ENCODE measurements at places on chromosomes 3 and 15. TPM values are rescaled to one million over a fixed set of nuclear protein-coding genes. Genes with fewer than 3 reads are reported as not detected.

DNA sequence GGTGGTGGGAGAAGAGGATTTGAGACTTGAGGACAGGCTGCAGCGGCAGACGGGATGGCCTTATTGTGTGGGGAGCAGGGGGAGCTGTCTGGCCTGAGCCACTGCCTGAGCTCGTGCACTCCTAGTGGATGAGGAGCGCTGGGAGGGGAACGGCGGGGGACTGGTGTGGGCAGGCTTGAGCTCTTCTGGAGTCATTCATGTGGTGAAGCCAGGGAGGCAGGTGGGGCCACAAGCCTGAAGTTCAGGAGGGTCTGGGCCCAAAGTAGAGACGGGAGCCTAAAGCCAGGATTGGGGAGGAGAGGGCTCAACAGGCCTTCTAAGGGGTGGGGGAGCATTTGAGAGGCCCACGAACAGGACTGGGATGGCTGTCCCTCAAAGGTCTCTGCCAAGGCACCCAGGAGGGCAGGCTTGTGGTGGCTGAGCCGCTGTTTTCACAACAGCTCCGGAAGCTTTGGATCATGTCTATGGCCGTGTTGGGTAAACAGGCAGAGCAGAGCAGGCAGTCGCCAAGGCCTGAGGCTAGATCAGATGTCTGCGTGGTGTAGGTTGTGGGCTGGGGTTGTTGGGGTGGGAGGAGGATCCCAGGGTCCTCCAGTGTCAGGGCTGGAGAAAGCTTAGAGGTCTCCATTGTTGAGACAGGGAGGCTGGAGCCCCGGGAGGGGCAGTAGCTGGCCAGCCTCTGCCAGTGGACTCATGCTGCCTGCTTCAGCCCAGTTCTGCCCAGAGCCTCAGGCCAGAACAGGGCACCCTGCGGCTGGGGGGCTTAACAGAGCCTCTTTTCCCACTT is 8.2 kb downstream of the PRKCD start:
- no peaks in the 10 kb centered on the region for H3K36me3 ChIP-seq
- no peaks in the 10 kb centered on the region for H3K27me3 ChIP-seq
- H3K27ac ChIP-seq, result no peak overlapping the region

DNA sequence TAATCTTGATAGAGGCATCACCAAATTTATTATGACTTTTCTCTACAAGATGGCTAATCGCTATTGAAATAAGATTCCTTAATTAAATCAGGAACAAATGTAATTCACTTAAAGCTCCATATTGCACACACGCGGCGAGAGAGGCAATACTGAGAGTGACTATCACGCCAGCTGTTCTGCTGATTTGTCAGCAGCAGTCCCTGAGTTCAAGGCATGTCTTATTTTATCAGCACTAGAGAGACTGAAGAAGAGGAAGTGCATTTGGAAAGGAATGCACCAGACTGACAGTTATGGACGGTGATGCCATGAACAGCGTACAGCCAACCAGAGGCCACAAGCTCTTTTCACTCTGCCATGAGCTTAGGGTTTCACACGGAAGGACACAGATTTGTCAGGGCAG is 83.6 kb upstream of the SLCO3A1 start:
- no peak for DNase-seq
- H3K27ac ChIP-seq, result no peak overlapping the region
- H3K4me1 ChIP-seq, result no peaks in the 10 kb centered on the region
- H3K36me3 ChIP-seq, result no peaks in the 10 kb centered on the region

GRCh38 chr15:101035611-101036010 is 116.5 kb downstream of the LRRK1 start:
- H3K4me3 ChIP-seq, result no peak overlapping the region
- no peak overlapping the region for H3K27ac ChIP-seq
- no peaks in the 10 kb centered on the region for H3K36me3 ChIP-seq
- no peaks in the 10 kb centered on the region for H3K4me1 ChIP-seq
- DNase-seq, result no peak

DNA sequence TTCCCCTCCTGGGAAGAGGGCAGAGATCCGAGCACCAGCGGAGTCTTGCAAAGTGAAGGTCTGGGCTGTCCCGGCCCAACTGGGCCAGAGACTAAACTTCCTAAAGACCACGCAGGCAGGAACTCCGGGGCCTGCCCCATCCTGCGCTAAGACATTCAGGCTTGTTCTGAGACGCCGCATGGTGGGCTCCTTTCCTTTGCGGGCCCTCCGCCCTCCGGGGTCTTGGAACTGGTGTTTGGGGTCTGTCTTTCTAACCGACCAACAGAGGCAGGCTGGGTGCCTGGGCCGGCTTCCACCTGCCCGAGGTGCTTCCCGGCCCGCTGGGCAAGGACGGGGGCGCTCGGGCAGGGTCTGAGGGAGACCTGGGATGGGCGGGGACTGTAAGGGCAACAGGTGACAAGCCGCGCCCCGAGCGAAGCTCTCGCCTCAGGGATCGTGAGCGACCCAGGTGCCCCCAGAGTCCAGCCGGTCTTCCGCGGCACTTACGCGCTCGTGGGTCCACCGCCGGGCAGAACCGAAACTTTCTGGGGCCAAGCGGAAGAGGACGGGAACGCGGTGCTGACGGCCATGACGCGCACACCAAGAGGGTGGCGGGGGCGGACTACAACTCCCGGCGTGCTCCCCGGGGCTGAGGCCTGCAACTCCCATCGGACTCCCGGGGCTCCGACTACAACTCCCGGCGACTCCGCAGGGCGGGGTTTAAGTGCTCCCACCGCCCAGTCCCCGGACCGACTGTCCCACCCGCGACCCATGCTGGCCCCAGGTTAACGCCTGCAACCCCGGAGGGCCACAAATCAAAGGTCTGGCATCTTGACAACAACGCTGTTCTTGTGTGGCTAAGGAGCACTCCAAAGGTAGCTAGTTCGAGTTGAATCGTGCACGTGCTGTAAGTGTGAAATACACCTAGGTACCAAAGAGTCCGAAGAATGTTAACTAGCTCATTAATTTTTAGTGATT is at the start of gene FYCO1:
FYCO1 (minus strand) TSS at position 589 of the 957 bp plus-strand sequence. CDS start 10,914 bp downstream, outside the sequence.
- H3K4me1 ChIP-seq, result peaks cover 35% of the 10 kb centered on the region
- H3K4me3 ChIP-seq, result peak within 1 kb of the TSS; percentile 95
- no peaks in the 10 kb centered on the region for H3K36me3 ChIP-seq
- H3K27ac ChIP-seq, result peak within 1 kb of the TSS; percentile 94
- H3K27me3 ChIP-seq, result no peaks in the 10 kb centered on the region
- peak; percentile 95 for DNase-seq

The P2RY14 gene
- 2.8 TPM for total RNA-seq

- H3K4me3 ChIP-seq, result peak overlapping the region; percentile 67
- no peaks in the 10 kb centered on the region for H3K36me3 ChIP-seq
- DNase-seq, result no peak
- no peaks in the 10 kb centered on the region for H3K27me3 ChIP-seq
- H3K27ac ChIP-seq, result peak overlapping the region; percentile 11
Observed at GRCh38 chr3:101687142-101687931, 819 bp upstream of the RPL24 start.

The VGLL3 gene
- 1.5 TPM for total RNA-seq

GRCh38 chr15:58344213-58345070 is 87.3 kb upstream of the LIPC start:
- no peaks in the 10 kb centered on the region for H3K4me1 ChIP-seq
- H3K27me3 ChIP-seq, result no peaks in the 10 kb centered on the region
- no peak overlapping the region for H3K4me3 ChIP-seq
- no peak for DNase-seq

The SLC24A5 gene
- not detected for total RNA-seq

DNA sequence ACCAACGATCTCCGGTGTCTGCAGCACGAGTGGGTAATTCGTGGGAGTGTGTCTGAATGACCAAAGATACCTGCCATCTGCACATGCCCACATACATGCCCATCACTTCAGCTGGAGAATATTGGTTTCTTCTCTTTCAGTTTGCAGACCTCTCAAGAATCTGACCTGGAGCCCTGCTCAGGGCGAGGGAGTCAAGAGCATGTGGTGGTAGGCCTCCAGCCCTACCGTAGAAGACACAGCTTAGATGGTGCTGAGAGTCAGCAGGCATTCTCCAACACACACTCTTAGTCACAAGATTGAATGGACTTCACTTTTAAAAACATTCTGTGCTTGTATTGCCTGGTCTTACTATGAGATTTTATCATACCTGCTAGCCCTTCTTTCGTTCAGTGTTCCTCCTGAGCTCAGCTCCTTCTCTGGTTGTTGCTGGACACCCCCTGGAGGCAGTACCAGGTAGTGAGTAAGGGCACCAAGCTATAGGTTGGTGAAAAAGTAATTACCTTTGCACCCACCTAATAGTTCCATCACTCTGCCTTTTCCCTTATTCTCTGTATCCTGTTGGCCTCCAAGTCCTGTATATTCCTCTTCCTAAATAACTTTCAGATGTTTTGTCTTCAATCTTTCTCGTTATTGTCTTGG is 252.0 kb downstream of the CACNA2D3 start:
- H3K4me1 ChIP-seq, result no peaks in the 10 kb centered on the region
- no peak overlapping the region for H3K27ac ChIP-seq
- H3K27me3 ChIP-seq, result no peaks in the 10 kb centered on the region
- no peak overlapping the region for H3K4me3 ChIP-seq

- H3K27ac ChIP-seq, result no peak overlapping the region
- H3K4me1 ChIP-seq, result no peaks in the 10 kb centered on the region
- H3K27me3 ChIP-seq, result no peaks in the 10 kb centered on the region
- no peaks in the 10 kb centered on the region for H3K36me3 ChIP-seq
Observed at GRCh38 chr15:34353627-34354026, 10.5 kb downstream of the NUTM1 start.

The C3orf49 gene
- not detected for total RNA-seq

The OR4F15 gene
- not detected for total RNA-seq

DNA sequence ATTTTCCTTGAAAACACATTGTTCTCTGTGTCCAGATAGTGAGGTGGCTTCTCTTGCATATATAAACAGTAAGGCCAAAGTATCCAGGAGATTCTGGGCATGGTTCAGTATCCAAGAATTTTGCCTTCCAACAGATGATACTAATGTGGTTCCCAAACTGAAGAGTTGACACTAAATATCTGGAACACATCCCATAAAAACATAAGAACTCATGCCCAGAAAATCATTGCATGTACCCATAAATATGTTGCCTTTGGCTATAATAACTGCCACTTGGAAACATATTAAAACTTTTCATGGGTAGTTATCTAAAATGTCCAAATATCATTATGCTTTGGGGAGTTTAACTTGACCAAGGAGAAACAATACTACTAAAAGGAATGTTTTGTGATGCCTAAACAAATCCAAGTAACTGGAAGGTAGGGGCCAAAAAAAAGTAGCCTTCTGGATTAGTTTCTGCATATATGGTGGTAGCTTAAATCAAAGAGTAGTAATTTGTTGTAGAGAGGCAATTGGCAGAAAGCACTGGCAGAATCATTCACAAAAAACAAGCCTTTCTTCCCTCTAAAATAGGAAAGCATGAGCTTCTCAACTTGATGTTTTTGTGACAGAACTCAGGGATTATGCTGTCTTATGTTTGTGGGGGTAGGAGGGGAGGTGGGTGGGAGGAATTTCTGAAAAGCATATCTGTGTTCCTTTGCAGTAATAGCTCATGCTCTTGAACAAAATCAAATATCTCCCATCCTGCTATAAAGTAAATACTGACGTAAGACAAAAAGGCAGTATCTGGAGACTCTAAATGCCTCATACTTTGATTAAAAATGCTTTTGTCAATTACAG is 753.9 kb downstream of the TUSC7 start:
- no peak overlapping the region for H3K4me3 ChIP-seq
- no peak for DNase-seq
- H3K4me1 ChIP-seq, result no peaks in the 10 kb centered on the region
- no peak overlapping the region for H3K27ac ChIP-seq
- no peaks in the 10 kb centered on the region for H3K27me3 ChIP-seq

DNA sequence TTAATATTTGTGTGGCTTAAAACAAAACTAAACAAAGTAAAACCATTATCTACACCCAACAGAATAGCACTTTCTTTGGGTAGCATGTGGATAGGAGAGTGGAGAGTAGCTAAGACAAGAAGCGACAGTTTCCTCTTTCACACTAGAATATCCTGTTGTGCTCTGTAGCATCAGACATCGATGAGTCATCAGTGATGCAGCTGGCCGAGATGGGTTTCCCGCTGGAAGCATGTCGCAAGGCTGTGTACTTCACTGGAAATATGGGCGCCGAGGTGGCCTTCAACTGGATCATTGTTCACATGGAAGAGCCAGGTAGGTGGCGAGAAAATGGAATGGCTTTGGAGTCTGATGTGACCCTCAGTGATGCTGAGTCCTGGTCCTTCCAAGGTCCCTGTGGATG is 108.1 kb downstream of the USP13 start:
- DNase-seq, result no peak
- H3K36me3 ChIP-seq, result peaks cover 78% of the 10 kb centered on the region
- H3K27me3 ChIP-seq, result no peaks in the 10 kb centered on the region
- no peak overlapping the region for H3K4me3 ChIP-seq
- H3K27ac ChIP-seq, result no peak overlapping the region

The CLSTN2 gene
- 6.5 TPM for total RNA-seq

GRCh38 chr3:9786209-9786739 is 6.0 kb downstream of the TADA3 start:
- no peak overlapping the region for H3K4me3 ChIP-seq
- DNase-seq, result no peak
- no peak overlapping the region for H3K27ac ChIP-seq
- H3K36me3 ChIP-seq, result peaks cover 18% of the 10 kb centered on the region
- no peaks in the 10 kb centered on the region for H3K27me3 ChIP-seq

GRCh38 chr3:136465296-136465695 is 215.2 kb downstream of the PCCB start:
- DNase-seq, result no peak
- no peaks in the 10 kb centered on the region for H3K4me1 ChIP-seq
- H3K36me3 ChIP-seq, result no peaks in the 10 kb centered on the region
- H3K27me3 ChIP-seq, result no peaks in the 10 kb centered on the region

DNA sequence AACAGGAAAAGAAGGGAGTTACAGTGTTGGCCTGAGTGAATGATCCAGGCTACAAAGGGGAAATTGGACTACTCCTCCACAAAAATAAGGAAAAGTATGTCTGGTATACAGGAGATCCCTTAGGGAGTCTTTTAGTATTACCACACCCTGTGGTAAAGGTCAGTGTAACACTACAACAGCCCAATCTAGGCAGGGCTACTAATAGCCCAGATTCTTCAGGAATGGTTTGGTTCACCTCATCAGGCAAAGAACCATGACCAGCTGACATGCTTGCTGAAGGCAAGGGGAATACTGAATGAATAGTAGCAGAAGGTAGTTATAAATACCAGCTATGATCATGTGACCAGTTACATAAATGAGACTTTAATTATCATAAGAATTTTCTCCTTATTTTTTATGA is 372.6 kb upstream of the ATP11B start:
- H3K27me3 ChIP-seq, result no peaks in the 10 kb centered on the region
- no peak overlapping the region for H3K4me3 ChIP-seq
- no peak overlapping the region for H3K27ac ChIP-seq
- no peaks in the 10 kb centered on the region for H3K4me1 ChIP-seq
- DNase-seq, result no peak

The SUSD5 gene
- 0.28 TPM for total RNA-seq
